ENCODE measurements at places on chromosomes 6 and 20. TPM values are rescaled to one million over a fixed set of nuclear protein-coding genes. Genes with fewer than 3 reads are reported as not detected.

Gene CDH4
- total RNA-seq: 0.70 TPM

Gene ELOVL2
- total RNA-seq: not detected

Gene TINAG
- not detected for total RNA-seq

Gene OLIG3
- not detected for total RNA-seq

Gene PXMP4
- total RNA-seq: 4.5 TPM

Gene CRISP3
- total RNA-seq: not detected

Gene HSPA1L
- 0.98 TPM for total RNA-seq

Gene RBBP9
- total RNA-seq: 24.1 TPM

Gene NKAIN2
- not detected for total RNA-seq

Gene BIRC7
- not detected for total RNA-seq

Gene TBC1D32
- 13.8 TPM for total RNA-seq

Gene SGK1
- total RNA-seq: 98.8 TPM

Gene ANKEF1
- 0.30 TPM for total RNA-seq

Gene PRL
- not detected for total RNA-seq

Gene C20orf202
- not detected for total RNA-seq

Gene DSE
- 67.0 TPM for total RNA-seq
